Uterus (tissue), 4 donors: ENCODE measurements at places on chromosomes 13 and 19. TPM values are rescaled to one million over a fixed set of nuclear protein-coding genes. Genes with fewer than 3 reads are reported as not detected.

GRCh38 chr13:53069800-53070199, 41.2 kb downstream of the OLFM4 start:
- DNase-seq: no peak
- H3K4me3 ChIP-seq: no peak overlapping the region
- no peaks in the 10 kb centered on the region for H3K27me3 ChIP-seq
- no peaks in the 10 kb centered on the region for H3K4me1 ChIP-seq
- H3K36me3 ChIP-seq: no peaks in the 10 kb centered on the region

GRCh38 chr19:15444505-15445226, 5.1 kb downstream of the WIZ start:
- H3K27me3 ChIP-seq: no peaks in the 10 kb centered on the region
- H3K36me3 ChIP-seq: no peaks in the 10 kb centered on the region
- H3K4me3 ChIP-seq: no peak overlapping the region
- no peaks in the 10 kb centered on the region for H3K4me1 ChIP-seq

GRCh38 chr13:75800545-75800944, 164.4 kb downstream of the LMO7 start:
- H3K4me1 ChIP-seq: no peaks in the 10 kb centered on the region
- no peak overlapping the region for H3K27ac ChIP-seq
- no peaks in the 10 kb centered on the region for H3K36me3 ChIP-seq
- no peaks in the 10 kb centered on the region for H3K27me3 ChIP-seq

DNA sequence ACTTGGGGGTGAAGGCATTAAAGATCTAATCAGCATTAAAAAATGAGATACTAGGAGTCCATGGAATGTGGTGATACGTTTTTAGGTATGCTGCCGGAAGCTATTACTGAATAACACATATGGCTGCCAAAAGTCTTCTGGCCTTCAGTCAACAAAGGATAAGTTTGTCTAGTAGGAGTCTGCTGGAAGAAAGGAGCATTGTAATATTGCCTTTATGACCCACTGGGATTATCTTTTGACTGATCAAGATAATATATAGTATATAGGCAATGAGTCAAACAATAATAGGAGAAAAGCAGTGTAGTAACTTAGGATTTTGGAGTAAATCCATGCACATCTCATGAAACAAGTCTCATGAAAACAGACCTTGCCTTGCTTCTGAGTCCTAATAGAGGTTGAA, 295.4 kb downstream of the SLITRK6 start:
- no peak overlapping the region for H3K4me3 ChIP-seq
- no peaks in the 10 kb centered on the region for H3K4me1 ChIP-seq
- H3K36me3 ChIP-seq: no peaks in the 10 kb centered on the region
- no peak overlapping the region for H3K27ac ChIP-seq
- H3K27me3 ChIP-seq: no peaks in the 10 kb centered on the region

DNA sequence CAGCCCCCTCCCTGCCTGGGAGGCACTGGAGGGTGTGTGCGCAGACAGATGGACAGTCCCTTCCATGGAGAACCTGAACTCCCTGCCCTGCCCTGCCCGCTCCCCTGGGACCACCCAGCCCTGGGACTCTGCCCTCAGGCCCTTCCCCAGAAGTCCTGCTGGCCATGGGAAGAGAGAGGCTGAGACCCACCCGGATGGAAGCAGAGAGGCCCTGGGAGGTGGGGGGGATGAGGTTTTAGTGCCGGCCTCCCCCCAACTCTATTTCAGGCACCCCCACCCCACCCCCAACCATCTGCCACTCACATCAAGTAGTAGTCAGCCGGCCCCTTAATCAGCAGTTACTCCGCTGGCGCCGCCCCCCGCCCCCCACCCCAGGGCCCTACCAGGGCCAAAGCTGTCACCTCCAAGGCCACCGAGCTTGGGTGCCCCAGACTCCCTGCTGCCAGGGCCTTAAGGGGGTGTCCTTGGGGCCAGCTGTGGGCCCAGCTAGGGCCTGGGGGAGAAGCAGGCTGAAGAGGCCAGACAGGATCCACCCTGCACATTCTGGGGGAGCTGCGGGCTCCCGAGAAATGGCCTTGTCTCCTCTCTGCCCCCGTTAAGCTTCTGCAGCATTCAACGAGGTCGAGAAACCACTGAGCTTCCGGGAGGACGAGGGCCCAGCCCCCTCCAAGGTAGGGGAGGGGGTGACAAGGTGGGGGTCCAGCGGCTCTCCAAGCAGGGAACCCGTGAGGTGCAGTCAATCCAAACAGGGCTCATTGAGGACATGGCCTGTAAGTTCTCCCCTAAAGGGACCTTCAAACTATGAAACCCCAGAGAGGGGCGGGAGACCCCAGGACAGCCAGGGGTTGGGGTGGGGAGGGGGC, 17.4 kb downstream of the NMRK2 start:
- no peaks in the 10 kb centered on the region for H3K36me3 ChIP-seq
- peak overlapping the region; percentile 50 for H3K27ac ChIP-seq

GRCh38 chr19:17720440-17720839, 1.2 kb downstream of the MAP1S start:
- no peaks in the 10 kb centered on the region for H3K36me3 ChIP-seq
- no peaks in the 10 kb centered on the region for H3K27me3 ChIP-seq
- no peak overlapping the region for H3K27ac ChIP-seq
- H3K4me3 ChIP-seq: peak overlapping the region; percentile 80
- no peaks in the 10 kb centered on the region for H3K4me1 ChIP-seq
- DNase-seq: no peak

DNA sequence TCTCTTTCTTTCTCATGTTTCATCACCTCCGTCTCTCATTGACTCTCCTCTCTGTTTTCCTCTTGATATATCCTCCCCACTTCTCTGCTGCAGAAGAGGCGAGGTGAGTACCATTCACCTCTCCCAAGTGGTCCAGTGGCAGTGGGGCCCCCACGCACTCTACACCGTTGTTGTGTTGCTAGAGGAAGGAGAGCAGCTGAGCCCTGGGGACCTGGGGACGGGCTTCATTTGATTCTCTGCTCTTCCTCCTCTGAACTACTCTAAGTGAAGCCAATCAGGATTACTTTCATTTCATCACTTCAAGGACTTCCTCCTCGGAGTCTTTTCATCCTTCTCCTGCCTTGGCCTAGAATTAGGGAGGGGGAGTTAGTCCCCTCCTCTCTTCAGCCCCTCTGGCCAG, 64.6 kb downstream of the CCNE1 start:
- no peak for DNase-seq
- no peak overlapping the region for H3K4me3 ChIP-seq
- no peaks in the 10 kb centered on the region for H3K4me1 ChIP-seq
- no peak overlapping the region for H3K27ac ChIP-seq
- peaks cover 8% of the 10 kb centered on the region for H3K27me3 ChIP-seq

DNA sequence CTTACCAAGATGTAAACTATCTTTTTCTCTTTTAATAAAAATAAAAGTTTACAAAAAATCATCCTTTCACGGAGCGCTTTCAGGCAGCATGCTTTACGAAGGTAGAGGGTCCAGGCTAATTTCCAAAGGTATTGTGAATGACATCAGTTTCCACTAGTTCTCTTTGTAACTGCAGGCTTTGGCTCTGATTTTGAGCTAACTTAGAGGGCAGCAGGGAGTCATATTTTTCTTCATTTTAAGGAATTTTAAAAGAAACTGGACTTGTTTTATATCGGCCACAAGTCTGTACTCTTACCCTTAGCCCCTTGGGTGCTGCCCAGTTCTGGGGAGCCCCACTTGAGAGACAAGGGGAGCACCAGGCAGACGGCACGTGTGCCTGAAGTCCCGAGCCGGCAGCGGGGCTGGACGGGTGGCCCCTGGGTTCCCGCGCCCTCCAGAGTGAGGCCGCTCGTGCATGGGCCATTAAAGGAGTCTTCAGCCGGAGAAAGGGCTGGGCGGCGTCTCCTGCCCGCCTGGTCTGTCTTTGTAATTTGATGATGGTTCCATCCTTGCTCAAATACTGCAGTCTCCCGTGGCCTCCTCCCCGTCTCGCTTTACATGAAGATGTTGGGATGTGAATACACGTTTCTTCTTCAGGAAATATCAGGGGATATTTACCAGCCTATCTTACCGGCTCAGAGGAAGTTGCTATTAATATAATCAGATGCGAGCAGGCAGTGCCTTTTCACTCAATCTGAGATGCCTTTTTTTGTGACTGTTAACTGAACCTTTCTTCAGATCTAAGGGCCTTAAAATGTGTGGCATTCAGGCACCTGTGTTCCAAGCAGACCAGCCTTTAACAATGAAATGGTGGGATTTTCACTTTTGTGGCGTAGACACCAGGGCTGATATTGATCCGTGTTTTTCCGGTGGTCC, 67.4 kb downstream of the GGACT start:
- H3K4me1 ChIP-seq: no peaks in the 10 kb centered on the region
- no peak overlapping the region for H3K27ac ChIP-seq
- DNase-seq: no peak
- H3K4me3 ChIP-seq: no peak overlapping the region

DNA sequence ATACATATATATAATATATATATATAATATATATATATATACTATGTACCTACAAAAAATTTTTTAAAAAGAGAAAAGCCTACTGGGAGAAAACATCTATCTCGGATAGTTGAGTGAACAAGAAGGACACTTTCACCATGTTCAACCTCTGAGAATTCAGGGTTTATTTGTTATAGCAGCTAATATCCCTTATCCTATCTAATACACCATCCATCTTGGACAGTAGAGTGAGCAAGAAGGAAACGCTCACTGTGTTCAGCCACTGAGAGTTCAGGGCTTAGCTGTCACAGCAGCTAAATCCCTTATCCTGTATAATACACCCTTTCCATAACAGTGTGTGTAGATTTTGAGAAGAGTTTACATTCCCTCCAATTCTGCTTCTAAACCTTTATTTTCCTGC, 38.1 kb upstream of the CACNA1A start:
- no peak overlapping the region for H3K27ac ChIP-seq
- no peak for DNase-seq
- no peaks in the 10 kb centered on the region for H3K27me3 ChIP-seq
- H3K4me1 ChIP-seq: no peaks in the 10 kb centered on the region
- no peak overlapping the region for H3K4me3 ChIP-seq

POU2F2 gene
- total RNA-seq: 0.77 TPM

TMEM38A gene
- not detected for total RNA-seq

GRCh38 chr13:37602733-37603381, 4.3 kb upstream of the POSTN start:
- no peaks in the 10 kb centered on the region for H3K36me3 ChIP-seq
- DNase-seq: no peak
- H3K4me1 ChIP-seq: no peaks in the 10 kb centered on the region

DNA sequence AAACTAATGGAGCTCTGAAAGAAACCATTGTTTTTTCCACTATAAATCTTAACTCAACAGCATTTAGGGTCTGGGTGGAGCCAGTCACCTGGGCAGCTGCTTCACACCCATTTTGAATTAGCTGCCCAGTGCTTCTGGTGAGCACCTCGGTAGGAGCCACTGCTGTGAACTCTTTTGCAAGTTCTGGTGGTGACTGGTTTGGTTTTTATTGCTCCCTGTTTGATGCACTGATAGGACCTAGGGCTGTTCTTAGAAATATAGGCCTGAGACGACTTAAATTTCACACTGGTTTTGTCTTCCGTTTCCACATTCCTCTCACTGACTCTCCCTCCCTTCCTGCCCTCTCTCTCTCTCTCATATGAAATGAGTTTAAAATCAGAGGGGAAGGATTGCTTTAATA, 103.9 kb downstream of the GGACT start:
- no peaks in the 10 kb centered on the region for H3K36me3 ChIP-seq
- no peaks in the 10 kb centered on the region for H3K27me3 ChIP-seq
- H3K27ac ChIP-seq: no peak overlapping the region

- H3K36me3 ChIP-seq: no peaks in the 10 kb centered on the region
- H3K4me3 ChIP-seq: no peak overlapping the region
- H3K27me3 ChIP-seq: no peaks in the 10 kb centered on the region
- peaks cover 7% of the 10 kb centered on the region for H3K4me1 ChIP-seq
- no peak overlapping the region for H3K27ac ChIP-seq
Observed at GRCh38 chr19:1116726-1117581, 13.2 kb downstream of the GPX4 start.

DNA sequence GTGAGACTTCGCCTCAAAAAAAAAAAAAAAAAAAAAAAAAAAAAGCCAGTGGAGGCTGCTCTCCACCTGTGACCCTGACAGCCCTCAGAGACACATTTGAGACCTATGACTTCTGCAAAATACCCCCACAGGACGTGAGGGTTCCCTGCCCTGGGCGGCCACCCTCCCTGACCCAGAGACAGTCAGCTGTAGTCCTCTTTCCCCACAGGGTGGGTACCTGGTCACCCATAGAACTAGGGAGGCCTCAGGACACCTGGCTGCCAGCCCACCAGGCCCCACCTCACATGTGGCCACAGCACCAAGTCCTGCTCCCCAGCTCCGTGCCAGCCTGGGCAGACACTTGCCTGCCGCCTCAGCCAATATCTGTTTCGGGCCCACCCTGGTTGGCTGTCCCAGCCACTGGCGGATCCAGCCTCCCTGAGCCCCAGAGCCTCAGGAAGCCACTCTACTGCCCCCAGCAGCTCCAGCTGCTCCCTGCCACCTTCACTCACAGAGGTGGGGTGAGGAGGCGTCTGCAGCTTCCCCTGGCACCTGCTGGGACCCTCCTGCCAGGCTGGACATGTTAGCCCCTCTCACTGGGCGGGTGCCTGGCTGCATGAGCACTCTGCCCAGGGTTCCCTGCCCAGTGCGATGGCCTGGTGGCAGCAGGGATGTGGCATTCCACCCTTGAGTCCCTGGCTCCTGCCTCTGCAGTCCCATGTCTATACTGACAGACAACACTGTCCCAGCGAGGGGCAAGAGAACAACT, 6.9 kb downstream of the MKNK2 start:
- peaks cover 33% of the 10 kb centered on the region for H3K4me1 ChIP-seq
- no peaks in the 10 kb centered on the region for H3K27me3 ChIP-seq
- H3K27ac ChIP-seq: peak overlapping the region; percentile 17
- no peak overlapping the region for H3K4me3 ChIP-seq
- peak; percentile 21 for DNase-seq

DNA sequence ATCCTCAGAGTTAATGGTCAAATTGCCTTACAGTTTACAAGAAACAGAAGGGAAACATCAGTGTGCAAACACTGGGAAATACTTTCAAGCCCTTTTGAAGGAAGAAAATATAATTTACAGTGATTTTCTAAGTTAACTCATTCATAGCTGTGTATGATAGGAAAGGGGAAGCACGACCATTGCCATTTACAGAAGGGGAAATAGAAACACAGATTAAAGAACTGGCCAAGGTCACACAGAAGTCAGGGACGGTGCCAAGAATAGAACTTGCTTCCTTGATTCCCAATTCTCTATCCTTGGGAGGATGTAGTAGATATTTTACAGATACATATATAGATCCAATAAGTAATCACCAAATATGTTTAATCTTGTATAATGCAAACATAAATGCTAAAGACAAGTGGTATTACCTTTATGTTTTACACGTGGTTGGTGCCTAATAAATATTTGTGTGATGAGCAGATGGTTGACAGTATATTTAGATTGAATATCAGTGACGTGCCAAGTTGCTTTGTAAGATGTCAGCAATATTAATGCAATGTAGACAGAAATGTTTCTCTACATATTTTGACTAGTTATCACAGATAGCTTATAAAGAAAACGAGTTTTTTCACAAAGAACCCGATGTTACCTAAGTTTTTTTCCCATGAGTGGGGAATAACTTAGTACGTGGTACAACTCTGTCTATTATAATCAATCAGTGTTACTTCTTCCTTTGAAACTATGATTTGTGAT, 73.1 kb downstream of the FLT1 start:
- no peaks in the 10 kb centered on the region for H3K36me3 ChIP-seq
- H3K27me3 ChIP-seq: no peaks in the 10 kb centered on the region
- H3K4me3 ChIP-seq: no peak overlapping the region
- H3K4me1 ChIP-seq: no peaks in the 10 kb centered on the region
